ENCODE measurements at places on chromosomes 16 and 17.

GRCh38 chr17:68674029-68674925 lies 73.1 kb upstream of the FAM20A start:
- DNase-seq = no peak

GRCh38 chr17:19533718-19534561 lies at the start of gene SLC47A1:
Gene SLC47A1, plus strand, starts transcription at chr17:19533854. Its CDS starts 86 bp downstream, at chr17:19533940.
- no peak for DNase-seq

DNA sequence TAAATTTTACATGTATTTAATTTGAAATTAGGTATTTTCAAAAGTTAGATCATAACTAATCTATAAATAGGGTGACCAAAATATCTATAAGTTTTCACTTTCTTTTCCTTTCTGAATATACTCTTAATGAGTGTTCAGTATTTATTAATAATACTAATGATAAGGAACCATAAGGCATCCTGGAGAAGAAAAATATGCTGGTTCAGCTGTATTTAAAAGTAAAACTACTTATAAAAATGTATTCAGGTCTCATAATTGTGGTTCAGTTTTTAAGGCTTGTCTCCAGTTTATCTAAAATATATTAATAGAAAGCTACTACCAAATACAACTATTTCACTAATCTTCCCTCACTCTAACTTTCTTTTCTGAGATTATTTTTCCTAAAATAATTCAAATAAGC lies 67.3 kb downstream of the HELZ start:
- DNase-seq = no peak

DNA sequence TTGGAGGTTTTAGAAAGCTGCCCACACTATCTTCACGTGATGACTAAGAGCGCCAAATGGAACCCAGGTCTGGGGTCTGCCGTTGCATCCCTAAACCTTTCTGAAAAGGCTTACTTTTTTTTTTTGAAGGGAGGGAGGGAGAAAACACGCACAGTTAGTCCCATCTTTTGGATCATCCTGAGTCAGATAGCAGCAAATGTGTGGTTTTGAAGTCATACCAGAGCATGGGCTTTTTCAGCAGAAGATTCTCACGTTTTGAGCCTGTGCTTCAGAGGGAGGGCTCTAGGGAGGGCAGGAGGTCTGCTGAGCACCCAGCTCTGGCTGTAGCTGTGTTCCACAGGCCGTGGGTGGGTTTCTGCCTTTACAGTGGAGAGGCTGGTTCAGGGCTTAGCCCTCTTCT lies 194.7 kb downstream of the SNX29 start:
- DNase-seq = no peak

DNA sequence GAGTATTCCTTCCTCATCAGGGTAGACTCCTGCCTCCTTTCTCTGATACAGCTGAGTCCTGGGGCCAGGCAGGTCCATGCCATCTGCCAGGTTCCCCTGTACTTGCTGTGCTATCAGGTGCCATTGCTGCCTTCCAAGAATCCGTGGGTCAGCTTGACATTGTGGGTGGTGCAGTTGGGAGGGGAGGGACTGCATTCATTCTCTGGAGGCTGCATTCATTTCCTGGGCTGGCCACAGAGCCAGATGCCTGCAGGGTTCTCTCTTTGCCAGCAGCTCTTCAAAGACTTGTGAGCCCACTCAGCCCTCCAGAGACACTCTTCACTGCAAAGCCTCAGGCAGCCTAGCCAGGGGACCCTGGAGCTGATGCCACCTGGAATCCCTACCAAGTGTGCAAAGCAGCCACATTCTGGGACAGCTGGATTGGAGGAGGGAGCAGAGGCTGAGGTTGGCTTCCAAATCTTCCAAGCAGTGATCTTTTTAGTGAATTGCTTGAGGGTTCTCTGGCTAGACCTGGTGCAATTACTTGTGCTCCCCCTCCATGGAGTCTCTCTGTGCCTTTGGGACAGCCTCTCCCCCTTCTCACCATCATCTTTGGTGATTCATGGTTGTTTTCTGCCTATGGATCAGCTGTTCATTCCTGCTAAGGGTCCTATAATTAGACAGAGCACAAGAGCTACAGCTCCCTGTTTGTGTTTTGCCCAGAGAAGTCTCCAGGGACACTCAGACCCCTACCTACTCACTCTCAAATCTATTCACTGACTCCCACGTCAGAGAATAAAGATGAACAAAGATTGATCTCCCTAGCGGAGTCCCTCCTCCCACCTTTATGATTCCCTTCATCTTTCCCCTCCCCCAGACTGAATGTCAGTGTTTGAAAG lies 20.9 kb downstream of the ANKFN1 start:
- no peak for DNase-seq

- no peak for DNase-seq
Measured at GRCh38 chr16:20260215-20261009, 66.9 kb downstream of the GP2 start.

Measured in CD4-positive, alpha-beta T cell treated with Interferon gamma for 1 hour (primary cell).